ENCODE measurements at places on chromosomes 11 and 22.

- no peak for DNase-seq
These were observed 988.6 kb downstream of the BRD1 start for GRCh38 chr22:48838846-48839730.

DNA sequence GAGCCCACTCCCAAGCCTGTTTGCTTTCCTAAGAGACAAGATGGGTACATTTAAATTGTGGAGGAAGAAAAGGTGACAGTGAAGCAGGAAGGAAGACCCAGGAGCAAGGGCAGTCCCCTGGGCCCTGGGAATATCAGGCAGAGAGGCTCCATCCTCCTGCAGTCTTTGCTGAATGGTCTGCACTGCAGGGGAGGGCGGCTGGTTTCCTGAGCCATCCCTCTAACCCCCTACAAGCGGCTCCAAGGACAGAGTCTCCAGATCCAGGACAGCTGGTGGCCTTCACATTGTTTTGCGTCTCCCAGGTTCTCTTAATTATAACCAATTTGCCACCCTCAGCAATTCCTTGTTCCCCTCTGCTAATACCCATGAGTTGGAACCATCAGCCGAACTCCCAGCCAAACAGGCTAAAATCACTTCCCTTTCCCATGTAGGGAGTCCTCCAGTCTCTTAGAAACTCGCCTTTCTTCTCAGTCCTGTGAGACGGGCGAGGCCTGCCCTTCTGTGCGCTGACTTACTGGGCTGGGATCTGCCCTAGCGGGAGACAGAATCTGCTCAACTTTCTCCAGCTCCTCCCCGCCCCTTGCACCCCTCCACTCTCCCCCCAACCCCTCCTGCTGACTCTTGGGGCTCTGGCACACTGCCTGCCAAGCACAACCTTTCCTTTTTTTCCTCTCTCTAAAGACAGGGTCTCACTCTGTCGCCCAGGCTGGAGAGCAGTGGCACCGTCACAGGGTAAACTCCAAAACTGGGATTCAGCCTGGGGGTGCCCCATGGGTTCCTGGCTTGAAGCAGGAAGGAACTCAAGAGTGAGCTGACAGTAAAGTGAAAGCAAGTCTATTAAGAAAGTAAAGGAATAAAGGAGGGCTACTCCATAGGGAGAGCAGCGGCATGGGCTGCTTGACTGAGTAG, 53.4 kb upstream of the EMID1 start:
- no peak for DNase-seq

DNA sequence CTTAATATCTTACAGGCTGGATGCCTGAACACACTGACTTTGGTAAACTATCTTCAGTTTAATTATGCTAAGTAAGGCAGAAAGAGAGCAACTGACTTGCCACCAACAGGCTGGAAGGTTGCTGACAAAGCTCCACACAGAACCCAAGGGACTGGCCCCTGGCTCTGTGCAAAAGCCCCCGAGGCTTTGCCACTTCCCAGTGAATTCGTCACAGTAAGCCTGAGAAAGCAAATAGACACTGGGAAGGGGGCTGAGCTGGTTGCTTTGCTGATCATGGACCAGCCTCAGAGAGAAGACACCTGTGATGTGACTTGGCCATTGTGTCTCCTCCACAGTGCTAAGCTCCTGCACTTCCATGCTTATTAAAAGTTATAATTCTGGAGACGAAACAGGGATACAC, 91.7 kb downstream of the BLID start:
- DNase-seq, result no peak

DNA sequence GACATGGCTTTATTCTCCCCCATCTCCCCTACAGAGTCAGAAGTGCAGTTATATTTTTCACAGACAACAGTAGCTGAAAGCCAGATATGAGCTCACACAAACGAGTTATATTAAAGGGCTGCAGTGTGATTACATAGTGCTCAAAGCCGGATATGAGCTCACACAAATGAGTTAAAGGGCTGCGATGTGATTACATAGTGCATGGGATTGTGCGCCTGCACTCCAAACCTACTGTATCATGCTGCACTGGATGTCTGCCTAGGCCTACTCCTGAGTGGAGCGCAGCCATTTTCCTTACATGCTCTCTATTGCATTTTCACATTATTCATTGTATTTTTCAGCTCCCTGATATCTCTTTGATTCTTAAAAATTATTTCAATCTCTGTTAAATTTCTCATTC, 414.6 kb upstream of the LARGE1 start:
- DNase-seq, result no peak

DNA sequence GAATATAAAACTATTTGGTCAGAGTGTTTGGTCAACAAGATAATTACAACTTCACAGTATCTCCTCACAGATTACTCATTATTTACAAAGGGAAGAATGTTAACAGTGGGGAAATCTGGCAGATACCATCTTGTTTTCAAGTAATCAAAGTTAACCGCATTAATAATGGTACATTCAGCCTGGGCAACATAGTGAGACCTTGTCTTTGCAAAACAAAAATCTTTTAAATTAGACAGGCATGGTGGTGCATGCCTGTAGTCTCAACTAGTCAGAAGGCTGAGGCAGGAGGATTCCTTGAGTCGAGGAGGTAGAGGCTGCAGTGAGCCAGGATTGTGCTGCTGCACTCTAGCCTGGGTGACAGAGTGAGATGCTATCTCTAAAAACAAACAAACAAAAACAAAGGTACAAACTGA, 78.5 kb downstream of the ACER3 start:
- peak; percentile 73 for DNase-seq

- DNase-seq, result no peak
These were observed 16.8 kb downstream of the DNAL4 start for GRCh38 chr22:38777087-38777671.

DNA sequence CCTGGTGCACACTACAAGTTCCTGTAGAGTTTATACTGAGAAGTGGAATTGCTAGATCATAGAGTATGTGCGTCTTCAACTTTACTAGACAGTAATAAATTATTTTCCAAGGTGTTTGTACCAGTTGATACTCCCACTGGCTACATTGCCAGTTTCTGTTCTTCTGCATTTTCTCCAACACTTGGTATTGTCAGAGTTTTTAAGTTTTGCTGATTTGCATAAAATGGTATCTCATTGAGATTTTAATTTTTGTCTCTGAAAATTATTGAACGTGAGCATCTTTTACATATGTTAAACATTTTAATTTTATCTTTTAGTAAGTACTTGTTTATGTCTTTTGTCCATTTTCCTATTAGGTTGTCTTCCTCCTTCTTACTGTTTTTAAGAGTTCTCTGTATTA, 7.3 kb downstream of the TBCEL start:
- no peak for DNase-seq

GRCh38 chr11:72072348-72072747, 8.0 kb downstream of the NUMA1 start:
- peak; percentile 77 for DNase-seq

GRCh38 chr11:119205080-119205479, 1.1 kb upstream of the CBL start:
- no peak for DNase-seq

DNA sequence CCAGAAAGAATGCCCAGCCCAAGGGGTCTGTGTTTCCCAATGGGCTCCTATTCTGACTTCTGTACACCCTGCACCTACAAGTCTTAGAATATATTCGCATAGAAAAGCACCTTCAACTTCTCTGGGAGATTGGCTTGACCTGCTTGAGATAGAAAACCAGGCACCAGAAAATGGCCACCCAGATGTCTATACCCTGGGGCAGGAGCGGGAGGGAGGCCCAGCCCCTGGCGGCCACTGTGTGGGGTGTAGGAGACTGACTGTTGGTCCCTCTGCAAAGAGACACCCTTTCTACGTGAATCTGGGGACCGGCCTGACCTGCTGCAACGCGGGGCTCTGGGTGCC, 8.5 kb downstream of the DENND6B start:
- no peak for DNase-seq

DNA sequence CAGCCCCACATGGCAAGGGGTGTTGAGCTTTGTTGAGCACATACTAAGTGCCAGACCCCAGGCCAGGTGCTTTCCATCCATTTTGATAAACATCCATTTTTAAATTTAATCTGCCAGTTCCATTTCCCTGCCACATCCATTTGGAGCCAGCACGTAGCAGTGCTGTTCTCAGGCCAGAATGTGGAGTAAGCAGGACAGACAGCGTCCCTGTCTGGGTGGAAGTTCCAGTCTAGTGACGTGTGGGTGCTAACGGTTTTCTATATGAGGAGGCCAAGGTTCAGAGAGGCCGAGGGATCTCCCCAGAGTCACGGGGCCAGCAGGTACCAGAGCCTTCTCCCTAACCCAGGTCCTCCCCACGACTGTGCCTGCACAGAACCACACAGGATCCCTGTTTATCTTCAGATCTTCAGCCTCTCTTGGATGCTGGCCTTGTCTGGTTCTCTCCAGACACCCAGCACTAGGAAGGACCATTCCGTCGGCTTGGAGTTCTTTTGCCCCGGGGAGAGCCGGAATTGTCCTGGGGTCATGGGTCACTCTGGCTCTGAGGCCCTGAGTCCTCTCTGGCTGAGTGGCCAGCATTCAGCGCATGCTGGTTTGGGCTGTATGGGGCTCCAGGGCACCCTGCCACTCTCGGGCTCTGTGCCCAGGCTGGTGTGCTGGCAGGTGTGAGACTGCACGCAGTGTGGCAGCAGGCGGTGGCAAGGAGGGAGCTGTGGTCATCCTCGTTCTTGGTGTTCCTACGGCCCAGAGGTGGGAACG, 63.6 kb upstream of the PPARA start:
- DNase-seq, result no peak

DNA sequence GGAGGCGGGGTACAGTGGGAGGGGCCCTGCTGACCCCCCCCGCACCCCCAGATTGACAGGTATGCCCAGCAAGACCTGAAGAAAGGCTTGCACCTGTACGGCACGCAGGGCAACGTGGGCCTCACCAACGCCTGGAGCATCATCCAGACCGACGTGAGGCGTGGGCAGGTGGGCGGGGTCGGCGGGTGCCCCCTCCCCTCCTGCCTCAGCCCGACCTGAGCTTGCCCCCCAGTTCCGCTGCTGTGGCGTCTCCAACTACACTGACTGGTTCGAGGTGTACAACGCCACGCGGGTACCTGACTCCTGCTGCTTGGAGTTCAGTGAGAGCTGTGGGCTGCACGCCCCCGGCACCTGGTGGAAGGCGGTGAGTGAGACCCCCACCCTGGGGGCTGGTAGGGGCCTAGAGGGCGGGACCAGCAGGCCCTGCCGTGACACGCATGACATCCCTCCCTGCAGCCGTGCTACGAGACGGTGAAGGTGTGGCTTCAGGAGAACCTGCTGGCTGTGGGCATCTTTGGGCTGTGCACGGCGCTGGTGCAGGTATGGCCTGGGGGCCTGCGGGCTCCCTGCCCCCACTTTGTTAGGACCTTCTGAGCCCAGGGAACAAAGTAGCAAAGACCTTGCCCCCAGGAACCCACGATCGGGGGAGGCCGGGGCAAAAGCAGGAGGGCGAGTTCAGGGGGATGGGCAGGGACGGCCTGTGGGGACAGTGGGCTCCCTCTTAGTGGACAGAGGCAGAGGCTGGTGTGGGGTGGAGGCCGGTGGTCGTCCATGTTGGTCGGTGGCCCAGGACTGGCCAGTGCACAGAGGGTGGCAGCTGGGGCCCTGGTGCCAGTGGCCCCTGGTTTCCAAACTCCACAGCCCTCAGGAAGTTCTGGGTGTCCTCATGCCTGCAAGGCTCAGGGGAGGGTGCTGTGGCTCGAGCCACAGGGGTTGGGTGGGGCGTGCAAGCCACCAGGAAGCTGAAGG, 23.1 kb downstream of the TSPAN4 start:
- DNase-seq, result no peak

- no peak for DNase-seq
These were observed 59.6 kb downstream of the MAPK1 start for GRCh38 chr22:21807544-21808529.

GRCh38 chr11:74839971-74840370, 91.3 kb downstream of the RNF169 start:
- DNase-seq, result no peak

- no peak for DNase-seq
These were observed 39.3 kb upstream of the NNMT start for GRCh38 chr11:114256967-114257286.

DNA sequence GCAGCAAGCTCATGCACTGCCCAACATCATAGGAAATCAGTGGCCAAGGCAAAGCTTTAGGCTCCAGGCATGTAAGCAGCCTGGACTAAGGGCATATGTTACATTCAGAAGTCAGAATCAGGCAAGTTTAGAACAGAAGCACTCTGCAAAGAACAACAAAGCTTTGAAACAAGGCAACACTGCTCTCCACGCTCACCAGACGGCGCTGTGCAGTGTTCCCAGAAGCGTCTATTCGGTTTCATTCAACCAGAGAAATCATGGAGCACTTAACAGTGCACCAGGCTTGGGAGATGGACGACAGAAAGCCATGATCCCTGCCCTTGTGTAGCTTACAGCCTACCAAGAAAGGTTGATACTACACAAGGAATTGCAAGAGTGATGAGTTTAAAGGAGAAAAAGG, 555.8 kb downstream of the BUD13 start:
- DNase-seq, result peak; percentile 90

GRCh38 chr22:50319503-50319951, 7.3 kb downstream of the DENND6B start:
- no peak for DNase-seq

DNA sequence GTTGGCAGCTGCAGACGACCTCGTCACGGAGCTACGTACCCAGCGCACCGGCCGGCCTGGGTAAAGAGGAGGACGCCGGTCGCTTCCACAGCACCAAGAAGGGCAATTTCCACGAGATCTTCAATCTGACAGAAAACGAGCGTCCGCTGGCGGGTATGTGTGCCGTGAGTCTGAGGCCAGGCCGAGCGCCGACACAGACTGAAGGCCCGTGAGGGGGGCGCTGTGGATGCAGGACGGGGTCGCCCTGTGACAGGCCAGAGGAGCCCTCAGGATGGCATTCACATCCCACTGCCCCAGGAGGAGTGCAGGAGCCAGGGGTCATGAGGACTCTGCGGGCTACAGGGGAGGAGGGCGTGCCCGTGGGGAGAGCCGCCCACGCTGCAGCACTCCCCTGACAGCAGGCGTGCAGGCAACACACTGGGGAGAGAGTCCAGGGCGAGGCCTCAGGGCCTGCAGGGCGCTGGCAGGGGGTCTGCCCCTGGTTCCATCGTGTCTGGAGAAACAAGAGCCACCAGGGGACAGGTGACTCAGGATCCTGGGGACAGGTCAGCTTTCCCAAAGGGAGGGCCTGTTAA, 53.6 kb downstream of the GRAMD4 start:
- no peak for DNase-seq

GRCh38 chr22:22928666-22929380, 41.2 kb downstream of the IGLL5 start:
- no peak for DNase-seq

- no peak for DNase-seq
These were observed 100.1 kb downstream of the ATXN10 start for GRCh38 chr22:45771711-45772110.

All from DMS53 (cell line).